ENCODE measurements at places on chromosomes 16 and 17. TPM values are rescaled to one million over a fixed set of nuclear protein-coding genes. Genes with fewer than 3 reads are reported as not detected.

The PRR35 gene
- total RNA-seq: not detected

The ANKRD40CL gene
- total RNA-seq: not detected

DNA sequence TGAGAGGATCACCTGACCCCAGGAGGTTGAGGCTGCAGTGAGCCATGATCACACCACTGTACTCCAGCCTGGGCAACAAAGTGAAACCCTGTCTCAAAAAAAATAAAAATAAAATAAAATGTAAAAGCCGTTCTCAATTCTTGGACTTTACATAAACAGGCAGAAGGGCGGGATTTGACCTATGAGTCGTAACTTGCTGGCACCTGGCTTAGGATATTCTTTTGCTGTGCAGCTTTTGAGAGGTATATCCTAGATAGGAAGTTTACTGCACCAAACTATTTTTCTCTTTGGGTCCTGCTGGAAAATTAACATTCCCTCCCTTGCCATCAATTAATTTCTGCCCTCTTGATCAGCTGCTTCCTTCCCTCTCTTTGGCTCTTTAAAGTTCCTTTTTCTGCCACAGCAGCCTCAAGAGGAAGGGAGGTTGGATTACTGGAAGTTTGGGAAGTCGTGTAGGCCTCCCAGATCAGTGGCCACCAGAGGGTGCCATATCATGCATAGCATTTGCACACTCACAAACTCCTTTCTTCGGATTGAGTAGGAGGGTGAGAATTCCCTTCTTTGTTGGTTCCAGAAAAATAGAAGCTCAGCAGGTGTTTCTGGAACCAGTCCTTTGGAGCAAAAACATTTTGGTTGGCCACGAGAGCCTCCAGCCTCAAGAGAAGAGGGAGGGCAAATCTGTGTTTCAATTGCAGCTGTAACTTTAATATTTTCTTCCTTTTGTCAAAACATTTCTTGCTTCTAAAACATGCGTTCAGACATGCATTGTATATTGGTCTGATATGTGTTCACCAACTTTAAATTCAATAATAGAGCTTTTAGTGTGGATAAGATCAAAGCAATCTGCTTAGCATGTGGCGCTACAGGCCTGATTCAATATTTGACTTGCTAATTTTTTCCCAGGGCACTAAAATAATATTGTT is 147.3 kb downstream of the CCDC182 start:
- DNase-seq: peak; percentile 66

GRCh38 chr16:30401768-30402425 is 5.5 kb upstream of the ZNF771 start:
- no peak for DNase-seq

GRCh38 chr17:36070427-36070826 is 6.4 kb downstream of the CCL18 start:
- no peak for DNase-seq

DNA sequence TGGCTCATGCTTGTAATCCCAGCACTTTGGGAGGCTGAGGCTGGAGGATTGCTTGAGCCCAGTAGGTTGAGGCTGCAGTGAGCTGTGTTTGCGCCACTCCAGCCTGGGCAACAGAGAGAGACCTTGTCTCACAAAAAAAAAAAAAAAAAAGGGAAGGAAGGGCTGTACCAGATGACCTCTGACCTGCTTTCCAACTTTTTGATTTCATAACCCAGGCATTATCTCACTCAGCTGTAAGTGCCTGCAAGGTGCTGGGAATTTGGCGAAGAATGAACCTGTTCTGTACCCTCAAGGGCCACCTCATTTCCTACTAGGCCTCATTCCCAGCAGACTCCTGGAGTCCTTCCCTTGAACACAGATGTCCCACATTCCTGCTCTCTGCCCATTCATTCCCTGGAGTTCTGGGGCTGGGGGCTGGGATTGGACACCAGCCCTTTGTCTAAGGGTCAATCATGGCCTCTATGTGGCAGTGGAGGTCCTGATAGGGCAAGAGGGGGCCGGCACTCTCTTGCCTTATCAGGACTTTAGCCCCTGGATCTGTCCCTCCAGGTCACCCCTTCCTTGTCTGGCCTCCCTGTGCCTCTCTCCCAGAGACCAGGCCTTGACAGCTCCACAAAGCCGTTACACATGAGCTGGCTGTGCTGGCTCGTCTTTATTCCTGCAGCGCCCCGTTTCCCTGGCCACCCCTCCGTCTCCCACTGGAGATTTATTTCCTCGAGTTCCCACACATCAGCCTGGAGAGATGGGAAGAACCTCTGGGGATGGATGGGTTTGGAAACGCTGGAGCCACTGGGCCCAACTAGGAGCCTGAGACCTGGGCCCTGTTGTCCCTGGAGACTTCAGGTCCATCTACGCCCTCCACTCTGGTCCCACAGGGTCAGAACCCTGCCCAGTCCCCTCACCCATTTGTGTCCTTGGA is 821 bp upstream of the GFAP start:
- DNase-seq: no peak

The SMIM22 gene
- total RNA-seq: not detected

DNA sequence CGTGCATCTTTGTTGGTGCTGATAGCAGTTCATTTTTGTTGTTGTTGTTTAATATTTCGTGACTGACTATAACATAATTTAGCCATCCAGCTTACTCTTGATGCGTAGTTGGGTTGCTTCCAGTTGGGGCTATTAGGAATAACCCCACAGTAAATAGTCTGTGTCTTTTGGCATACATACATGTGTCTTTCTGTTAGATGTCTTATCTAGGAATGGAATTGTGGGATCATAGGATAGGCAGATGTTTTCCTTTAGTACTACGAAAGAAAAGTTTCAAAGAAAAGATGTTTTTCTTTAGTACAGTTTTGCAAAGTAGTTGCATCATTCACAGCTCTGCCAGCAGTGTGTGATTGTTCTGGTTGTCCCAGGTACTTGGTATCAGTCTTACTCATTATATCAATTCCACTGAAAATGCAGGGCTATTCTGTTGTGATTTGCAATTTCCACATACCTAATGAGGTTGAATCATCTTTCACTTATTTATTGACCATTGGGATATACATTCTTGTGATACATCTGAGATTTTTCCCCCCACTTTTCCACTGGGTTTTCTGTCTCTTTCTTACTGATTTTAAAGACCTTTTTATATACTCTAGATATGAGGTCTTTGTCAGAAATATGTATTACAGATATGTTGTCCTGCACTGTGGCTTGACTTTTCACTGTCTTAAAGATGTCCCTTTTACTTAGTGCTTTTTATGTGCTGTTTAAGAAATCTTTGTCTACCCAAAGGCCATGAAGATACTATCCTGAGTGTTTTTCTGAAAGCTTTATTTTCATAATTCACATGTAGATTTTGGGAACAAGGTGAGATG is 173.3 kb downstream of the MRTFB start:
- no peak for DNase-seq

DNA sequence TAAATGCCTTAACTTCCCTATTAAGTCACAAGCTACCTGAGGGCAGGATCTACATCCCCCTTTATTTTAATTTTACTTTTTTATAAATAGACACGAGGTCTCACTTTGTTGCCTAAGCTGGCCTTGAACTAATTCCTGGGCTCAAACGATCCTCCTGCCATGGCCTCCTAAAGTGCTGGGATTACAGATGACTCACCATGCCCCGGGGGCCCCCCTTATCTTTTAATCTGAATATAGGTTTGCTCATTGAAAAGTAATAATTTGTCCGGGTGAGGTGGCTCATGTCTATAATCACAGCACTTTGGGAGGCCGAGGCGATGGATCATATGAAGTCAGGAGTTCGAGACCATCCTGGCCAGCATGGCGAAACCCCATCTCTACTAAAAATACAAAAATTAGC is 14.2 kb downstream of the ETV4 start:
- no peak for DNase-seq

Data from psoas muscle (tissue), 8 donors.